ENCODE measurements at places on chromosomes 11 and 22.

DNA sequence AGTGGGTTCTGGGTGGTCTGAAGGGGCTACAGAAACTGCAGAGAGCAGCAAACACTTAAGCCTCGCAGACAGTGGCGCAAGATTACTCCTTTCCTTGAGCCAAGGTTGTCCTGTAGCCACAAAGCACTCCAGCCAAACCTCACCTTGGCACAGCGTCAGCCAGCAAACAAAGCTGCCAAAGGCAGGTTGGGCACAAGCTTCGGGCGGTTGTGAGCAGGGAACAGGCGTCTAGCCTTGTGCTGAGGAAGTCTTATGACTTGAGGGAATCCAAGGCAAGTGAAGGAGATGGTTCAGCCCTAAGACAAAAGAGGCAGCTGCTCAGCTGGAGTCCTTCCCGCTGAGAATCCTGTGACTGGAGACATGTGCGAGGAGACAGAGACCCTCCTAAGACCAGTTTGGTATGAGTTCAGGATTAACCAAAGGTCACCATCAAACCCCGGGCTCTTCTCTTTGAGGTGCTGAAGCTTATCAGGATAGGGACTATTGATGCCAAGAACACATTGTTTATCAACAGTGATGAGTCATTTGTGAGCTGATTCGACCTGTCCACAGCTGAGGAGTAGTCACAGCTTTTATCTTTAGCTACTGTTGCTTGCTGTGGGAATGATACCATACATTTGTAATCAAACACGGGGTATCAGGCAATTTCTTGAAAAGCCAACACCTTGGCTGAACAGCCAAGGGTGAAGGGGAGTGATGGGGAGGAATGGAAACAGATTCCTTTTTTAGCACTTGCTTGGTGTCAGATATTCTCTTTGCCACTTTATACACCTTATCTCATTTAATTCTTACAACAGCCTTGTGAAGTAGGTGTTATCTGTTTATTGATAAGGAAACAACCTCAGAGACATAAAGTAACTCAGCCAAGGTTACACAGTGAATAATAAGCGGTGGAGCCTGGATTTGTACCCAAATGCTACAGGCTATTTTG lies 4.6 kb downstream of the ADM start:
- no peak for DNase-seq

- no peak for DNase-seq
These were observed 10.5 kb downstream of the NRXN2 start for GRCh38 chr11:64712430-64713015.

GRCh38 chr11:93075782-93076181 lies 106.3 kb downstream of the MTNR1B start:
- no peak for DNase-seq

- DNase-seq = no peak
These were observed 220.3 kb downstream of the CNTN5 start for GRCh38 chr11:99241066-99241465.

DNA sequence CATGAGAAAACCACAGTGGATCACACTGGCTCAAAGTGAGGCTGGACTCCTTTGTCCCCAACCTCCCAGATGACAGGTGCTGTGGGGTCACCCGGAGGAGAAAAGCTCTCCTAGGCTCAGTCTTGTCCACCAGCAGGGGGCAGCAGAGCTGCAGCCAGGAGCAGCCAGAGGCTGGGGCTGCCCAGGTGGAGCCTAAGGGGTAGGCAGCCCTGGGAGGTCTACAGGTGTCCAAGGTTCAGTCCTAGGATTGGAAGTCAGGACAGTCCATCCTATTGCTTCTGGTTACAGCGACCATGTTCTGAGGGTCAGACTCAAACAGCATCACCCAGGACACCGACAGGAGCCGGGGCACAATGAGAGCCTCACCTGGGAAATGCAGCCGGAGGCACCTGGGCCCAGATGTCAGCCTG lies 77.6 kb upstream of the IGLL5 start:
- DNase-seq = no peak

DNA sequence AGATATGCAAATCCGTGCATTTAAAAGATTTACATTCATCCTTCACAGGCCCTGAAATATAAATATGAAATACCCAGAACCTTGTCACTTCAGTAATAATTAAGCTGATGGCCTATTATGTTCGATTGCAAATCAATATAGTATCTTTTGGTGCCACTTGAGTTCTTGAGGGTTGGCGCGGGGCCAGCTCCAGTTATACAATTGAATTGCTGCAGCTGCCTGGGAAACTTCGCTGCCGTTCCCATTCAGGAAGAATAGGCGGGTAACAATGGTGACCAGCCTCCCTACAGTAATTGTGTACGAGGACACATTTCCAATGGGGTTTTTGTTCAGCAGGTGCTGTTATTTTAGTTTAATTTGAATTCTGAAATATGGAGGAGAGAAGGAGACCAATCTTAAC lies 451.2 kb downstream of the INSC start:
- DNase-seq = no peak

GRCh38 chr11:129287920-129288319 lies 87.7 kb upstream of the BARX2 start:
- DNase-seq = no peak

DNA sequence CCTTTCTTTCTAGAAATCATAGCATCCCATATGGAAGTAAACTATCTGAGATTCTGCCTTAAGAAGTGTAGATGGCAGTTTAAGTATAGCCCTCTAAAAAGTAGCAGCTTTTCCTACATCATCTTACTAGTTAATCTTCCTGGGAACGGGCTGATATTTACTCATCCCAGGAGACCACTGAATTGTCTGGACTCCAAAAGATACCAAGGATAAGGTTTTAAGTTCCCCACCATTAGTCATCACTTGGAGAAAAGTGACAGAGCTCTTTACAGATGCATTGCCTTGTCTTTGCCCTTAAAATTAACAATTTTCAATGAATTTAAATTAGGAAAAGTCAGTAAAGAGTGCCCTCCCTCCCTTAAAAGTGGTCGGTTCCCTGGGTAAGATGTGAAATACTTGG lies 129.5 kb downstream of the MAML2 start:
- no peak for DNase-seq

- DNase-seq = no peak
These were observed 11.2 kb downstream of the SPATA19 start for GRCh38 chr11:133833898-133834681.

DNA sequence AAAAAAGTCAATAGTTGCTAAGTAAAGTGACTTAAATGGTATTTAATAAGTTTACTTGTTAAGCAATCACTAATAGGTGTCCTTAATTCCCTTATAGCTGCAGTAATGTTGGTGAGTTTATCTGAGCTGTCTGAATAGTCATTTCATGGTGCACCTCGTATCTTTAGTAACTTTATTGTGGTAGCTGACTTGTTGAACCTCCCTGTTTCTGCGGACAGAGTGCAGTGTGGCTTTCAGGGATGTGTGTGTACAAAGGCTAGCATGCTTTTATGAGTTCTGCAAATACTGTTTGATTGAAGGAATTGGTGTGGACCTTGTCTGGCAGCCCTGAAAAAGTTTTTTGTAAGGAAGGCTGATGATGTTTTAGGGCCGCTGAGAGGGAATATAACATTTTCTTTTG lies 2.6 kb downstream of the ZNRF3 start:
- no peak for DNase-seq

DNA sequence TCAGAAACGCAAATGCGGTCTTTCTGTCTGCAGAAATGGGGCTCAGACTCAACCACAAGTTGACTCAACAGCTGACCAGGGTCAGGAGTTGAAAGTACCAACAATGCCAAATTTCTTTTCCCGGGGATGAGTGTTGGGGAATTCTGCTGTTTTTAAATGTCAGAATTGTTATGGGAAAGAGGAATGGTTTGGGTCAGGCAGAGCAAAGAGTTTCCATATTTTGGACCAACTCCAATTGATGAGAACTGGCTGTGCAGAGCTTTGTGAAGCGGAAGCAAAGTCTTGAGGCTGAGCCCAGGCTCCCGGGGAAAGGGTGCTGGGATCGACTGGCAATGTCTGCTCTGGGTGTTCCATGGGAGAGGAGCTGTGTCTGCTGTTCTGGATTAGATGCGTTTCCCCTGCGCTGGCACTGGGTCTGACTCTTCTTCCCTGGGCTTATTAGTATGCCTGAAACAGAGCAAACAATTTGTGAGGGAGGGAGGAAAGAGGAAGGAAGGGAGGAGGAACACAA lies 36.2 kb downstream of the TXN2 start:
- no peak for DNase-seq

- no peak for DNase-seq
These were observed 4.4 kb upstream of the MEN1 start for GRCh38 chr11:64814712-64815187.

- no peak for DNase-seq
These were observed 696.2 kb upstream of the TENM4 start for GRCh38 chr11:80136991-80137390.

GRCh38 chr11:114586797-114587196 lies 8.8 kb downstream of the NXPE4 start:
- no peak for DNase-seq

GRCh38 chr11:1923201-1923956 lies 3.9 kb downstream of the TNNT3 start:
- no peak for DNase-seq

- no peak for DNase-seq
These were observed 443.4 kb downstream of the MIAT start for GRCh38 chr22:27100789-27101188.

DNA sequence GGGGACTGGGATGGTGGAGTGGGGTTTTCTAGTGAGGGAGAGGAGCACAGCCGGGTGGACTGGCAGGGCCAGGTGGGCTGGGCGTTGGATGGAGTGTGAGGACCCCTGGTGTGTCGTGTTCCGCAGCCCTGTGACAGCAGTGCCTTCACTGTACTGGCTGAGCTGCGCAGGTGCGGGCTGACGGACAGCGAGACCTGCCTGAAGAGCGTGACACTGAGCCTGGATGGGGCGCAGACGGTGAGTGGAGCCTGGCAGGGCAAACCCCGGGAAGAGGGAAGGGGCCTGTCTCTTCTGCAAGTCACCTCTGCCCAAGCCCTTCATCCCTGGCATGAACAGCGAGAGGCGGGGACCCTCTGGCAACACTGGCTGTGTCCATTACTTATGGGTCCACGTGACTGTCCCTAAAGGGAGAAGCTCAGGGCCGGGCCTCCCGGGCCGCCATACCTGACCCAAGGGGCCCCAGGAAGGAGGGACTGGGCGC lies 10.0 kb downstream of the MUC5AC start:
- DNase-seq = no peak

DNA sequence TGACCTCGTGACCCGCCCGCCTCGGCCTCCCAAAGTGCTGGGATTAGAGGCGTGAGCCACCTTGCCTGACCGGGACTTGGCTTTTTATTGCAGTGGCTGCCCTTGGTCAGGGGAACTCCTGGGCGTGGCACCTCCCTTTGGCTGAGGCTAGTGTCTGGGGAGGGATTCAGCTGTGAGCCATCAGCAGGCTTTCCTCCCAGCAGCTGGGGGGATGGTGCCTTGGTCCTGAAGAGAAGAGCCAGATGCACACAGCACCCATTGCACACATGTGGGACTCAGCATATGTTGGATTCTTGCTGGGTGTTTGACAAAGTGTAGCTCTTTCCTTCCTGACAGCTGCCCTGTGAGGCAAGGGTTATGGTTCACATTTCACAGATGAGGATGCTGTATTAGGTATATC lies 8.4 kb downstream of the CYTH4 start:
- DNase-seq = no peak

DNA sequence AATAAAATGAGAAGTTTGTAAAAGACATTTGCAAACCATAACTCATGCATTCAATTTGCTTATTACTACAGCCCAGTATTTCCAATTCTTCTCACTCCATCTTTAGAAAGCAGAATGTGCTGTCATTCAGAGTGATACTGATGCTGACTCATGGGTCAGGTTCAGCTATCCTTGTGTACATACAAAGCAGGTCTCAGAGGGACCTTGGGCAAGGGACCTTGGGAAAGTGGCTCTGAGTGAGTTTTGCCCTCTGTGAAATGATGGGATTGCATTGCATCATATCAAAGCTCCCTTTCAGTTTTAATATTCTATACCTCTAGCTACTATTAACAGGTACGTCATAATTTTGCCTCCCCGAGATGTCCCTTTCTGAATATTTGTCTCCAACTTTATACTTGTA lies 848.7 kb downstream of the OPCML start:
- no peak for DNase-seq

DNA sequence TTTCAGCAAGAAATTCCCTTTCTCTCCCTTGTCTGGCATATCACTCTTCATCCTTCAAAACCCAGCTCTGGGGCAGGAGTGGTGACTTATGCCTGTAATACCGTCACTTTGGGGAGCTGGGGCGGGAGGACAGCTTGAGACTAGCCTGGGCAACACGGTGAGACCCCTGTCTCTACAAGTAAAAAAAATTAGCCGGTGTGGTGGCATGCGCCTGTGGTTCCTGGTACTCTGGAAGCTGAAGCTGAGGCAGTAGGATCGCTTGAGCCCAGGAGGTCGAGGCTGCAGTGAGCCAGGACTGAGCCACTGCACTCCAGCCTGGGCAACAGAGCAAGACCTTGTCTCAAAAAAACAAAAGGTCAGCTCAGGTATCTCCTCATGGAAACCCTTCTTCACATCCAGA lies 1.4 kb upstream of the RCE1 start:
- no peak for DNase-seq

- DNase-seq = no peak
These were observed 104.4 kb downstream of the FANCF start for GRCh38 chr11:22521226-22521625.

DNA sequence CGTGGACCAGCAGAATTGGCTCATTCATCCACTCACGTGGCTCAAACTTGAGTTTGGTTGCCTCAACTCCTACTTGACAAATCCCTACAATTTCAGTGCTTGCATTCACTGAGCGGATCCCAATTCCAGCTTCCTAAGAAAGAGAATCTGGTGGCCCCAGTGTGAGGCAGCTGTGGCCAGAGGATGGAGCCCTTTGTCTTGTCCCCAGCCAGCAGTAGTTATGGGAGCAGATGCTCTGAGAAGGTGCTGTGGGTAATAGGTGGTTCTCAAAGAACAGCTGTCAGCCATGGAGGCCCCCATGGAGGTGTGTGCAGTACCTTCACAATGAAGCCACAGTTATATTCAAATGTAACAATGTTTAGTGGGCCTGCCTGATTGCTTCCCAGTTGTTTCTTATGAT lies 39.3 kb downstream of the KREMEN1 start:
- no peak for DNase-seq

GRCh38 chr11:69087811-69088210 lies 39.1 kb downstream of the TPCN2 start:
- DNase-seq = no peak

GRCh38 chr11:62153087-62153395 lies 29.2 kb downstream of the INCENP start:
- DNase-seq = no peak

GRCh38 chr11:61529537-61530225 lies 21.1 kb downstream of the LRRC10B start:
- no peak for DNase-seq

DNA sequence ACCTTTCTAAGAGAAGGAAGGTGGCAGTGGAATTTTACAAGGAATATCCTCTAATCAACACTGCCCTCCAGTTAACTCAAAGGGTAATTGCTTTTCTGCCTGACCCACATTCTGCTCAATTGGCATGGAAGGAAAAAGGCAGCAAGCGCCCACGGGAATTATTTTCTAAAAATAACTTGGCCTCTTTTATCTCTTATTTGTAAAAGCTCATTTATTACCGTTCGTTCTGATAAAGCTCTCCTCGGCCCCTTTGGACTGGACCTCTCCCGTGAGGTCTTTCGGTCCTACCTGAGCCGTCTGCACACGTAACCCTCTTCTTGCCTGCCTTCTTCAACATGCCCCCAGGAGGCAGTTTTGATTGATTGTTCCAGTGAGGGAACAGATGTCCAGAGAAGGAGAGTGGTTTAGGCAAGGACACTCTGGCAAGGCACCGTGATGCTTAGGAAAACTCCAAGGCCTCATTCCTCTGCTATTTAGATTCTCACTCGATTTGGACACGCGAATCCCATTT lies 53.2 kb upstream of the CRTAM start:
- no peak for DNase-seq

- DNase-seq = no peak
These were observed 106.1 kb downstream of the SLC1A2 start for GRCh38 chr11:35313066-35313759.

- DNase-seq = no peak
These were observed 9.9 kb downstream of the STK33 start for GRCh38 chr11:8584082-8584481.

Data from stimulated activated CD8-positive, alpha-beta memory T cell treated with anti-CD3 and anti-CD28 coated beads, Interleukin-15, amount 100 ng/mL, for 24 hours (primary cell).